ENCODE measurements at places on chromosomes 3 and 15.

GRCh38 chr15:38823263-38823662, 258.6 kb upstream of the RASGRP1 start:
- no peak for DNase-seq

GRCh38 chr3:27646896-27647295, 75.2 kb downstream of the EOMES start:
- DNase-seq: no peak

GRCh38 chr15:45918839-45919238, 284.0 kb downstream of the SQOR start:
- no peak for DNase-seq

DNA sequence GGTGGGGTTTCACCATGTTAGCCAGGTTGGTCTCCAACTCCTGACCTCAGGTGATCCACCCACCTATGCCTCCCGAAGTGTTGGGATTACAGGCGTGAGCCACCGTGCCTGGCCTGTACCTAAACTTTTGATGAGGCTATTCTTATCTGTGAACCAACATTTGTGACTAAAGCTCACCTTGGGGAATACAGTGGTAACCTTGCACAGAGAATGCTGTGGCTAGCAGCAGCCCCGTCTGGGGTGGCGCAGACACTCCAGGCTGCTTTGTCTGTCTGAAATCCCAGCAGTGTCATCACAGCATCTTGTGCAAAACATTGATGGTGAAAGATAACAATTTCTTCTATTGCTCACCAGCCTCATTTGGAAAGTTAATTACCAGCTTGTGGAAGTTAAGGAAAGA, 58.9 kb downstream of the CMTM8 start:
- DNase-seq: peak; percentile 20

GRCh38 chr3:29775340-29775739, 494.5 kb downstream of the RBMS3 start:
- no peak for DNase-seq

DNA sequence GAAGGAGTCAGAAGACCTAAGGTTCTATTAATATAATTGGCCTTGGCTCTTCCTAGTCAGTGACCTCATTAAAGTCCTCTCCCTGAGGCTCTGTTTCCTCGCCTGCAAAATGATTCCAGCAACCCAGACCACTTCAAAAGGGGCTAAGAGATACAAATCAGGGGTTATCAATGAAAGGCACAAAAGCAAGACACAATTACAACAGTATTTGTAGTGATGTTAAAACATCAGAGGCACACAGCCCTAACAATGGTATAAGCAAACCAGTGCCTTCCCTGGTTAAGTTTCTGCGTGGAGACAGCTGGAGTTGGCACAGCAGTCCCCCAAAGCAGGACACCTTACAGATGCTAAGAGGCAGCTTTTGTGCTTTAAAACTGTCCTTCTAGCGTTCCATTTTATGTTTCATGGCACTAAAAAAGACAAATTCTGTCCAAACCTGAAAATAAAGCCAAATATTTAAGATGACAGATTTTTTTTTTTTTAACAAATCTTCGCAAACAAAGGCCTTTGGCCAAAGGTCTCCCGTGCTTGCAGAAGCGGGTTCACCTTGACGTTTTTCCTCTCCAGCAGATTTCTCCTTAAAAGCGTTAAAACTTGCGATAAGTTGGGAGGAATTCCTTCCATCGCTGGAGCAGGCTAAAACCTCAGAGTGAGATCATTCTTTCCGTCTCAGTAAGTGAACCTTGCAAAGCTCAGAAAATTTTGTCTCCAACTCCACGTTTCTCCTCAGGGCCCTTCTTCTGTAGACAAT, 999 bp downstream of the ZNF280D start:
- DNase-seq: no peak

- no peak for DNase-seq
Measured at GRCh38 chr3:138688871-138689299, 80.3 kb downstream of the FAIM start.

DNA sequence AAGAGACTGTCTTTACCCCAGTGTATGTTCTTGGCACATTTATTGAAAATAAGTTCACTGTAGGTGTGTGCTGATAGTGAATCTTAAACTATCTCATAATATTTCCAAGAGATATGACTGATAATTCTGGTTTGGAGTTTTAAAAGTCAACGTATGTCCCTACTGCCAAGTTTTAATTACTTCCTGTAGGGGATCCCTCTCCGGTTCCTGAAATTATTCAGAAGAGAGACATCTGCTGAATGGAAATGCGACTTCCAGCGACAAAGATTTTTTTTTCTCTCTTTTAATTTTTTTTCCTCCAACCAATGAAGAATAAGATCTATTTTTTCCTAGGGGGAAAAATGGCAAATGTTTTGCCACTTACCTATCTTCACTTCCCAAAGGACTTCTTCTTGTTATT, 498.9 kb upstream of the TGFBR2 start:
- DNase-seq: no peak

DNA sequence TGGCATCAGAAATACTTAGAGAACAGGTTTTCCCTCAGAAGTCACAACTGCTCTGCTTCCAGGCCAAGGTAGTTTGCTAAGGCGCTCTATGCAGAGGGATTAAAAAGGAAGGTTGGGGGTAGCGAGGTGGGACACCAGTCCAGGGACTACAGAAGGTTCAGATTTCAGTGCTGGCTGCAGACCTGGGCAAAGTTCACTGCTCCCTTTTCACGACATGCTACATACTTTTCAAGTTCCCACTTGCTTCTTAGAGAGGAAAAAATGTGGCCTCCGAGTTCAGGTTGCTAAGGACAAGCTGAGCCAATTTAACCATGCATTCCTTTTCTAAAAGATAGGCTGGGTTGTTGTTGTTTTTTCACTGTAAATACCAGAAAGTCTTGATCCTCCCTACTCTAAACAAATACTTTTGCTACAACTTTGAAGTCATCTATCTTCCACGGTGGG, 158.6 kb upstream of the NR2F2 start:
- DNase-seq: no peak

DNA sequence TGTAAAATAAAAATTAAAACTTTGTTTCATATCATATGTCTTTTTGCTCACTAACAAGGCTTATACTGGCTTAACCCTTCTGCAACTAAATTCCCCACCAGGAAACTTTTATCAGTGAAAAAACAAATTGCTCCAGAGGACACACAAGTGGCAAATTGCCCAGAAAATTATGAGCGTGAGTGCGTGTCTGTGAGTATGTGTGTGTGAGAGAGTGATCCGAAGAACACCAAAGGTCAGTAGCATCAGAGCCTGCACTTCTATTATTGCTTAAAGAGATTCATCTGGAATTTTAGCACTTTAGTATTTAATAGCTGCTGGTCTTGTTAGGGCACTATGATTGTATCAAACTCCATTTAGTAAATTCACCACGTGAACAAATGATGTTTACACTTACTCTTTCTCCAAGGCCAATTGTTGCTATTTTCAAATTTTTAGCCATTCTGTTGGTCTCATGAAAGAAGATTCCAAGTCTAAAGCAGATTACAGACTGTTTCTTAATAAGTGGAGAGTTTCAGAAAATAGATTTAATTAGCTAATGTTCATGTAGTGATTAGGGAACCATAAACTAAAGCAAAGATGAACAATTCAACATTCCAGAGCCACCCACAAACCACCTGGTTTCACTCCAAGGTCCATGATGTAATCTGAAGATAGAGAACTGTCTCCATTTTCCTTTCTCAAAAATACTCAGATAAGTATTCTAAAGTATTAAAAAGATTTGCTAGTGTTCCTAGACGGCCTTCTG, 91.1 kb upstream of the IL12A start:
- DNase-seq: no peak

DNA sequence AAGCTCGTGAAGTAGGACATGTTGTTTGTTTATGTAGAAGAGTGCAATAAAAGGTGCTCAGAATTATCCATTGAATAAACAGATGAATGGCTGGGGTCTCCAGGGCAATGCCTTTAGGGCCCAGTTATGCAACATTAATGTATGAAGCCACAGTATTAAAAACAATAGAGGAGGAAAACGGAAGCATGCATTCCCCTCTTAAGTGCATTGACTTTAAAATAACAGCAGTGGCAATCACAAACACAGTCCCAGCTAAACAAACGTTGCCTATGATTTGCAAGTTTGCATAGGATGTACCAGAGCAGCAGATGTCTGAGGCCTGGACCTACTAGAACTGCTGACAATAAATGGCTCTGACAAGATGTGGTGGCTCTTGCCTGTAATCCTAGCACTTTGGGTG, 60.6 kb upstream of the GCNT3 start:
- no peak for DNase-seq

DNA sequence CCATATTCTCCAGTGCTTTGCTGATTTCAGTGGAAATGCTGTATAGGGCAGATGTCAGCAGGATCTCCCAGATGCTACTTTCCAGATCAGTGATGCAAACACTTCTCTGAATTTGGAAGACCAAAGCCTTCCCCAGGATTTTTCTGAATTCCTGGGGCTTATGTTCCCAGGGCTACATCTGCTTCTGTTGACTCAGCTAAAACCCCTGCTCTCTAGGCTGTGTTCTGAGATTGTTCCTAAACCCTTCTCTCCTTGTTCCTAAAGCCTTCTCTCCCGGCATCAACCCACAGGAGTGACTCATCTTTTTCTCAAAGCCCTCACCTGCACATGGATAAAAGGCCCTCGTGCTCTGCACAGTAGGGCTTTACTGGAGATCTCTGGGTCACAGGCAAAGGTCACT, 35.5 kb downstream of the FAH start:
- DNase-seq: no peak

DNA sequence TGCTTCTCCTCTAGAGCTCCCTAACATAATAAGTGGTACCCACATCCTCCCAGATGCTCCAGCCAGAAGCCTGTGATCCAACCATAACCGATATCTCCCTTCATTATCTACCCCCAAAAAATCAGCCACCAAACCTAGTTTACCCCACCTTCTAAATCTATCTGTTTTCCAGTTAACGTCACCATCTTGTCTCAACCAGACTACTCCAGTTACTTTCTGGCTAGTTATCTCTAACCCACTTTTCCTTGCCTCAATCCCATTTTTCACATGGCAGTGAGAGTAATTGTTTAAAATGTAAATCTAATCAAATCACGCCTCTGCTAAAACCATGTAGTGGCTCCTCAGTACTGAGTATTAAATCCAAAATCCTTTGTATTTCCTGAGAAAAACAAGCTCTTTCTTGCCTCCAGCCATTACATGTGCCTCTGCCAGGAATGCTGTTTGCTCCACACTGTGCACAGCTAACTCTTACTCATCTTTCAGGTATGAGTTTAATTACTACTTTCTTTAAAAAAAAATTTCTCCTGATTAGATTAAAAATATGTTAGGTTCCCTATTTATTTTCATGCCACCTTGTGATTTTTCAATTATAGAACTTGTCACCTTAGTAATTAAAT, 15.4 kb downstream of the CCDC54 start:
- DNase-seq: no peak

GRCh38 chr15:68894208-68894607, 36.1 kb upstream of the SPESP1 start:
- DNase-seq: no peak

- DNase-seq: no peak
Measured at GRCh38 chr3:13547591-13548371, 1.1 kb upstream of the FBLN2 start.

GRCh38 chr15:55237219-55238130, 40.7 kb upstream of the RSL24D1 start:
- no peak for DNase-seq

- DNase-seq: no peak
Measured at GRCh38 chr3:41239587-41239986, 40.3 kb downstream of the CTNNB1 start.

- no peak for DNase-seq
Measured at GRCh38 chr3:40771112-40771511, 246.4 kb downstream of the ZNF621 start.

DNA sequence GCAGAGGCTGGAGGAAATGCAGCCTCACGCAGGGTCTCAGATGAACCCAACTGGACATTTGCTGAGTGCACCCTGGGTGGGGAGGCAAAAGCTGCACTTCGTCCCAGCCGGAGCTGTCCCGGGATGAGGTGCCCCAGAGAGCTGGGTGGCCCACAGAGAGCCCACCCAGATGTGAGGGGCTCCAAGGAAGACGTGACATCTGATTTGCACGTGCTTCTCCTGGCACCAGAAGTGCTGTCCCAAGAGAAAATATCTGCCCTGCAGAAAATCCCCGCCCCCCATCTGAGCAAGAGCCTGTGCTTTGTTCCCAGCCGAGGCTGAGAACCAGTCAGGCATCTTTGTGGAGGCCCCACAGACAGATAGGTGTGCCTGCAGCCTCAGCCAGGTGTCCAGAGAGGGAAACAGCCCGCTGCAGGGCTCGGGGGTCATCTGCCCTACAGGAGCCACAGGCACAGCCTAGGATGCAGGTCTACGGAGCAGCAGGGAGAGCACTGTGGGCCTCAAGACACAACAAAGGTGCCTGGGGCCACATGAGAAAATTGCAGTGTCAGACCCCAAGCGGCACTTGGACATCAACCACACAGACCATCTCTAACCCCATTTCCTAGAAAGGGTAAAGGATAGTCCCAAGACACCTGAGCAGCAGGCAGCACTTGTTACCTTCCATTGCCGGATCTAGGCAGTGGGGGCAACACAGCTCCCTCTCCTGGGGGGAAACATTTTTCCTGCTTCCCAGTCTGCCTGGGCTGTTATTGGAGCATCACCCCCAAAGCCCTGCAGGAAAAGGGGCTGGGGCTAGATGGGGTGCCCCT, 5.8 kb downstream of the TMIE start:
- DNase-seq: no peak

GRCh38 chr15:64225804-64226203, 63.0 kb upstream of the PPIB start:
- DNase-seq: no peak

DNA sequence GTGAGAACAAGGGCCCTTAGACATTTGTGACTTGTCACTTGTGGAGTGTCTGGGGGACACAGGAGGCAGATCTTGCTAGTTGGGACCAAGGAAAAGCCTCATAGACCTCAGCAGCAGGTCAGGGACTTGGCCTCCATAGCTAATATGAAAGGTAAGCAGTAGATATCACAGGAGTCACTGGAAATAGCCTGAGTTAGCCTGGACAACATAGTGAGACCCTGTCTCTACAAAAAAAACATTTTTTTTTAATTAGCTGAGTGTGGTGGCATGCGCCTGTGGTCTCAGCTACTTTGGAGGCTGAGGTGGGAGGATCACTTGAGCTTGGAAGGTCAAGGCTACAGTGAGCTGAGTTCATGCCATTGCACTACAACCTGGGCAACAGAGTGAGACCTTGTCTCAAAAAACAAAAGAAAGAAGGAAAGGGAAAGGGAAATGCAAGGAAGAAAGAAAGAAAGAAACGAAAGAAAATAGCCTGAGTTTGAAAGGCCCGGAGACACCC, 37.1 kb upstream of the CLK3 start:
- no peak for DNase-seq

All from naive thymus-derived CD8-positive, alpha-beta T cell (primary cell).